ENCODE measurements at places on chromosomes 7 and 10.

- DNase-seq: peak; percentile 26
Observed at GRCh38 chr7:45917658-45918057, 3.4 kb downstream of the IGFBP3 start.

DNA sequence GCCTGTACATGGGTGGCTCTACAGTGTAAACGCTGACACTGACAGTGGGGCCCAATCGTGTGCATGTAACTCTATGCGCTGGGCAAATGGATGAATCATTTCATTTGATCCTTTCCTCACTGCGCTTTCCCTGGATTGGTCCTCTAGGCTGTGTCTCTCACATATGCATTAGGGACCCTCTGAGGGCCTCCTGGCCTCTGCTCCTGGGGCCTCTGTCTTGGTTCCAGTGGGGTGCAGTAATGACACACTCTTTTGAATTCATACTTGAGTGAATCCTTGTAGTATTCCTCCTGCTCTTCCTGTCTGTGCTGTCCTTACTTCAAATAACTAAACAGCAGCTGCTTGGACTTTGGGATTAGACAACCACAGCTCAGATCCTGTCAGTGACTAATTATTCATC, 176.5 kb upstream of the ADO start:
- DNase-seq: no peak

- DNase-seq: no peak
Observed at GRCh38 chr7:130065500-130066152, 4.7 kb upstream of the KLHDC10 start.

- DNase-seq: no peak
Observed at GRCh38 chr10:79308016-79308415, 39.3 kb upstream of the PPIF start.

GRCh38 chr7:44239361-44239760, 38.6 kb downstream of the YKT6 start:
- no peak for DNase-seq

DNA sequence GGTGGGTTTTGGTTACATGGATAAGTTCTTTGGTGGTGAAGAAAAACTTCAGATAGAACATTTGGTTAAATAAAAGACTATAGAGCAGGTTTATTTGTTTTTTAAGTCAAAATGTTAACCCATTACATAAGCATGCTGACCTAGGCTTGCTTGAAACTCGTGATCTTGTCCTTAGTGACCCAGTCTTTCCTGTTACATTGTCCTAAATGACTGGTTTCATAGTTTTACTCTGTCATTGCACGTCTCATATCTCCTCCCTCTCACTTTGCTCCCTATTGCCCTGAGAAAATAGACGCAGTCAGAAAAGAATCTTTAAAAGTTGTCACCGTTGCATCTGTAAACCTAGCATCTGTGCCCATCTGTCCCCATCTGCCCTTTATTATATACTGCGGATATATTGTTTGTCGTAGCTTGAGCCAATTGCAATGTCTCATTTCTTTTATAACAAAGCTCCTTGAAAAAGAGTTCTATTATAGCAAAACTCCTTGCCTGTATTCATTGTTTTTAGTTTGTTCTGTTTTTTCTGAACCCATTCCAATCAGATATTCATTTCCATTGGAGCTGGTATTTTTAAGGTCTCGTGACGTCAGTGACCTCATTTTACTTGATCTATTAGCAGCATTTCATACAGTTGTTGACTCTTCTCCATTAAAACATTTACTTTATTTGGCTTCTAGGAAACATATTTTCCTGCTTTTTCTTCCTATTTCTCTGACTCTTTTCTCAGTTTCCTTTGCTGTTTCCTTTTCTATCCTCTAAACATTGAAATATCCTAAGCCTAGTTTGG, 57.3 kb downstream of the HELLS start:
- no peak for DNase-seq

GRCh38 chr7:69018200-69018599, 580.1 kb upstream of the AUTS2 start:
- no peak for DNase-seq

GRCh38 chr10:96683065-96683464, 37.2 kb downstream of the PIK3AP1 start:
- DNase-seq: no peak

DNA sequence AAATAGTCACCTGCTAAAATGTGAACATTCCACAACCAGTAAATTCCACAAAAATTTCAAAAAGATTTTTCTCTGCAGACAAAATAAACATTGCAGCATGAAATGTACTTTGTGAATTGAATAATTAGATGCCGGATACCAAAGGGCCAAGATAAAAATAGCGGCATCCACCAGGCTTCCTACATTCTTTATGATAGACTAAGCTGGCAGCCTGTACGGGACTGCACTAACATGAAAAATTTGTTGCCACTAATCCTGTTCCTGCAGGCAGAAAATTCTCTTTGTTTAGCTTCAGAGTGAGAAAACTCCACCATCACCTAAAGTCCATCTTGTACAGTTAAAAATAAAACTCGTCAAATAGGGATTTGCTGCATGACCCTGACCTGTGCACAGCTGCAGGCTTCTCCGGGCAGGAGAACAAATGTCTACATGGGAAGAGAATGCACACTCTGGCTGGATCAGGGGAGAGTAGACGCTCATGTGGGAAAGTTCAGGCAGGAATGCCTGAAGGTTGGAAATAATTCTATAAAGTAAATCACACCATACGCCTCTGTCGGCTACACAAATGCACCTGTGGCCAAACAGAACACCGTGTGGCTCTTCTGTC, 15.6 kb upstream of the ADO start:
- no peak for DNase-seq

DNA sequence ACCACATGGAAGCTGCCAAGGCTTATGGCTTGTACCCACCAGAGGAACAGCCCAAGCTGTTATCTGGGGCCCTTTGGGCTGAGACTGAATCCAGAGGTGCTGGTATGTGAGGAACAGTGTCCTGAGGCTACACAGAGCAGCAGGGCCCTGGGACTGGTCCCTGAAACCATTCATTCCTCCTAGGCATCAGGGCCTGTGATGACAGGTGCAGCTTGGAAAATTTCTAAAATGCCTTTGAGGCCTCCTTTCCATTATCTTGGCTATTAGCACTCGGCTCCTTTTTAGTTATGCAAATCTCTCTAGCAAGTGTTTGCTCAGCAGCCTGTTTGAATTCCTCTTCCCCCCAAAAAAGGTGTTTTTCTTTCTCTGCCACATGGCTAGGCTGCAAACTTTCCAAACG, 1151.7 kb upstream of the LRRN3 start:
- no peak for DNase-seq
